ENCODE measurements at places on chromosomes 6 and 20. TPM values are rescaled to one million over a fixed set of nuclear protein-coding genes. Genes with fewer than 3 reads are reported as not detected.

Gene SCAND1
- total RNA-seq = 31.7 TPM

Gene CLDN20
- not detected for total RNA-seq

Gene CHRNA4
- not detected for total RNA-seq

Gene MYH7B
- 1.2 TPM for total RNA-seq

Gene RBPJL
- total RNA-seq = not detected

- DNase-seq = no peak
Observed at GRCh38 chr6:91523511-91523910, 936.6 kb upstream of the MAP3K7 start.

- no peak for DNase-seq
Observed at GRCh38 chr6:26025047-26025893, 62.0 kb upstream of the HFE start.

- DNase-seq = no peak
Observed at GRCh38 chr6:35081426-35081851, 59.7 kb downstream of the TCP11 start.

DNA sequence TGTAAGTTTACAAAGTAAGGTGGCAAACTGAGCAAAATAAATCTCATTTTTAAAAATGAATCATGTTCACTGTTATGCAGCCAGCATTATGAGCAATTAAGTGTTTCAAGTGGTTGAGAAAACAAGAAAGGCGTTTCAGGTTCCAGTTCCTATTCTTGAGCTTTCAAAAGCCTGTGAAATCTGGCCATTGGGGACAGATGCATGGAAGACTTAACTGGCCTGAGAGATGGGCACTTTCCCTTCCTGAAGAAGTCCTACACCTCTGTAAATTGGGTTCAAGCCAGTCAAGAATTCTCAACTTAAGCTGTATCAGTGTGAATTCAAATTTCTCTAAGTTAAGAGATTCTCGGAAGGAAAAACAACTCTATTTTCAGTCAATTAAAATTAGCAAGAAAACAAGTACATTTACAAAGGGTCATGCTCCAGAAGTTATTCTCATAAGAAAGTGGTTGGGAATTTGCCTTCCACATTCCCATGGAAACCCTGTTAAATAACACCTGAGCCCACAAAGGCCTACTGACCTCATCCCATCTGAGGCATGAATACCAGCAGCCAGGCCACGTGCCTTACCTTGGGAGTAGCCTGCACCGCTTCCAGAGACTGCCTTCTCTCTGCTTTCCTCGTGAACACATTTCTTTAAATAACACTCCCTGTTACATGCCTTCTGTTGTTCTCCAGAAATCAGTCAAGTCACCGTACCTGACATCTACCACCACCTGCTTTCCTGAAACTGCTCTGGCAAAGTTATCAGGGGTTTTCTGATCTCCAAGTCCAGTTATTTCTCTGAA is 19.4 kb downstream of the MAP3K5 start:
- no peak for DNase-seq

DNA sequence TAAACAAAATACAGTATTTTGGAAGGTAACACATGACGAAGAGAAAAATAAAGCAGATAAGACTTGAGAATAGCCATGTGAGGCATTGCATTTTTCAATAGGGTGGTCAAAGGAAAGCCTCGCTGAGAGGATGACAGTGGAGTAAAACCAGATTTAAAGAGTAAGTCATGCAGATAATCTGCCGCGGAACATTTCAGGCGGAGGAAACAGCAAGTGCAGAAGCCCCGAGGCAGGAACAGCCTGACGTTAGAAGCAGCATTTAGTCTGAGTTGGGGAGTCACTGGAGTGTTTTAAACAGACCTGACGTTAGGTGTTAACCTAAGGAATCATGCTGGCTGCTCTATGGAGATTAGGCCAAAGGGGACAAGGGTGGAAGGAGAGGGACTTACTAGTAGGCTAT is 65.0 kb upstream of the VSTM2L start:
- no peak for DNase-seq

GRCh38 chr6:65790666-65791065 is 83.6 kb upstream of the EYS start:
- DNase-seq = no peak

DNA sequence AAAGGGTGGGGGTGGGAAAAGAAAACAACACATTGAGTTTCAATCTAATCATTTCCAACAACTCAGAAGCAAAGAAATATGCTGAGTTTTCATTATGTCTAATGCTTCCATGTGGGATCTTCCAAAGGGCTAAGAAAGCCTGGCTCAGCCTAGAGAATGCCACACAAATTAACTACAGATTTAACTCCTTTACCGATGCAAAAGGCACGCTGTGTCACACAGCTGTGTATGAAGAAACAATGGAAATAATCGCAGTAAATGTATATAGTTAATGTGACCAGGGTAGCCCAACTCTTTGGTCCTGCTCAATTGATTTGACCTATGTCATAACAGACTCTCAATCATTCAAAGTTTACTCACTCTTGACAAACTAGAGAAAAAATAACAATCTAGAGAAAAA is 17.8 kb downstream of the B4GALT5 start:
- DNase-seq = no peak

DNA sequence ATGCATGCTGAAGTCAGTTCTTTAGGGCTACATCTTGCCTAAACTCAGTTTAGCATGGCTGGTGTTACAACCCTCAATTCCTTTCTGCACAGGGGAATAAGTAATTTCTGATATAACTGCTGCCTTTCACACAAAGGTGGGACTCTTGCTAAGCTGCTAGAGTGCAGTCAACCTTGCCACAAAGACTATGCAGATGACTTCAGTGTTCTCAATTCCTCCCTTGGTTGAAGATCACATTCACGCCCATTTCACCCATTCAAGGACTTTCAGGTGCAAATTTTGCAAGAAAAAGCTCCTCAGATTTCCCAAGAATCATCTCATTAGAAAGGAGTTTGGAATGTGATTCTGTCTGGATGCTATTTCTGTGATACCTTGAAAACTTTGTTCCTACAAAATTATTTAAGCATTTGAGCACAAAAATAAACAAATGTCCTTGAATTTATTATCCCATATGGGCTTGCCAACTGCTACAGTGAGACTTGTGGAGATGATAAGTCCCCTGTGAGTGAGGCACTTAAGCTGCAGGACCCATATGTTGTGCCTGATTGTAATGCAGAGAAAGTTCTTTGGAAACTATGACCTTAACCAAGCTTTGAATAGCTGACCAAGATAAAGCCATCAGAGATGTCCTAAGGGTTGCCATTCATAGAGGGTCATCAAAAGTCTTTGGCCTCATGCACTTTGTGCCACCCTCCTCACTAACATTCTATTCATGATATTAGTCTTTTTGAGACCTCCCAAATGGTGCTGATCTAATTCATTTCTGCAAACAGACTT is 111.8 kb downstream of the PLCB4 start:
- no peak for DNase-seq

DNA sequence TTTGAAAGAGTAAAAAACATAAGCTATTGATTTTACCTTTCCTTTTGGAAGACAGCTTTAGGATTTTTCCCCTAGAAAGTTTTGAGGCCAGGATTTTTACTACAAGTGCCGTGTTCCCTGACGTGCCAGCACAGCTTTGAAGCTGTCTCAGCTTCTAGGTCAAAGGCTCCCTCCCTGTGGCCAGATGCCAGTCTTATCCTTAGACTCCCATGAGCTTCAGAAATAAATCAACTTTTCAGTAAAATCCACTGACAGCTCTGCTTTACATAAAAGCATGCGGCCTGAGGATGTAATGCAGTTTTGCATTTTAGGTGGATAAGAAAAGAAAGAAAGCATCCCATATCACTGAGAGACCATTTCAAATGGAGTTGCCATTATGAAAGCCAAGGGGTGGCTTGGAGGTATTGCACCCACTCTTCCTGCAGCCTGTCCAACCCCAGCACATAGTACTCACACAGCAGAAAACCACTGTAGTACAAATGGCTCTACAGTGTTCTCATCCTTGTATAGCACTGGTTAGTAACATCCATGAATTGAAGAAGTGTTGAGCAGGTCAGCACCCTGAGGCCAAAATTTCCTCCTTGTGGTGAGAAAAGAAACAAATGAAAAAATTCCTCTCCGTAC is 15.2 kb upstream of the ATXN1 start:
- no peak for DNase-seq

- DNase-seq = no peak
Observed at GRCh38 chr6:83884523-83884922, 25.0 kb downstream of the CYB5R4 start.

DNA sequence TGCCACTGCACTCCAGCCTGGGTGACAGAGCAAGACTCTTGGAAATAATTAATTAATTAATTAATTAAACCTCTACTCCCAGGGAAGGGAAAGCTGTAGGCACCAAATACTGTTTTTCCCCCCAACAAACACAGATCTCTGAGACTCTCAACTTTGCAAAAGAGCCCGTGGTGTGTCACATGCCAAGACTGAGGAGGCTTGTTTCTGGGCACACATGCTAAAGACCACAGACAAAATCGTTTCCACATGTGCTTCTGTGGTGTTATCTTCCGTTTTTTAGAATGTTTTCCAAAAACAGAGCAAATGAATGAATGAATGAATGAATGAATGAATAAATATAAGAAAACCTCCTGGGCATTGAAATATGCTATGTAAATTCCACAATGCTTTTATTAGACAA is 55.6 kb upstream of the ATXN1 start:
- DNase-seq = no peak

DNA sequence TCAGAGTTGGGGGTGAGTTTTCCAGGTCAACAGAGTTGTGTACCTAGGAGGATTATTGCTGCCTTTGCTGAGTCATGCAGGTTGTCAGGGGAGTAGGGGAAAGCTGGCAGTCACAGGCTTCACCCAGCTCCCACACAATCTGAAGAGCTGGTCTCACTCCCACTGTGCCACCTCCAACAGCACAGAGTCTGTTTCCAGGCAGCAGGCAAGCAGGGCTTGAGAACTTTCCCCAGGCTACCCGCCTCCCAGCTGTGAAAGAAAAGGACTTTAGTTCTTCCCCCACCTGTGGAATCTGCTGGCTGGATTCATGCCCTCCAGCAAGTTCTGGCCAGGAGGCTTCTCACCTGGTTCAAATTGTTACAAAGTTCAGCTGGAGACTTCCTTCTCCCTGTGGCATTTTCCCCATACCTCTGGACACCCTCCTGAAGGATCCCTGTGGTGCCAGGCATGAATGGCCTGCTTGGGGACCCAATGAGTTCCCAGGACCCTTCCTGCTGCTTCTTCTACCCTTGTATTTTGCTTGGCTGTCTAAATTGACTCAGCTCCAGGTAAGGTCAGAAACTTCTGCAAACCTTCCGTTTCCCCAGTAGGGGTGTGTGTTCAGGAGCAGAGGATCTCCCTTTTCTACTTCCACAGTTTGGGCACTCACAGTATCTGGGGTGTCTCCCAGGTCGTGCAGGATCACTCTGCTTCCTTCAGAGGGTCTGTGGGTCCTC is 378.1 kb upstream of the MAN1A1 start:
- DNase-seq = no peak

Measured in activated T-cell treated with anti-CD3 and anti-CD28 coated beads, Interleukin-2, amount 50 U/mL, for 72 hours (primary cell).